DMS79 (cell line): ENCODE measurements at places on chromosomes 3 and 15.

GRCh38 chr15:31040611-31041010 is 49.2 kb upstream of the MTMR10 start:
- no peak for DNase-seq

- DNase-seq: no peak
Measured at GRCh38 chr15:89088605-89089315, 504 bp downstream of the ABHD2 start.

GRCh38 chr3:37761586-37761985 is 100.1 kb upstream of the CTDSPL start:
- no peak for DNase-seq

DNA sequence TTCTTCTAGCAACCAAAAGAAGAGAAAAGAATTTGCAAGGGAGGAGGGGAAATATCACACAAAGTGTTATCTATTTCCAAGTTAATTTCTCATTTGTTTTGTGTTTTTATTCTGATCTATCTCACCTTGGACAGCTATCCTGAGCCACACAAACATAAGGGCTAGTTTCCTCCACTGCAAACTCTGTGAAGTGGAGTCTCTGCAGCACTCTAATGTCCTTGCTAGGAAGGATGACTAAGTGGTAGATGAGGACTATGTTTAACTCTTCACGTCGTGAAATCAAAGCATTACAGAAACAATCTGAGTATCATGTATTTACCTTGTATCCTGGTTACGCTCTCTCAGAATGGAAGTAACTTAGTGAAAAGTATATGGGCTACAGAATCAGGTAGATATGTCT is 33.9 kb upstream of the CHRM5 start:
- DNase-seq: peak; percentile 37

GRCh38 chr15:29074045-29074444 is 188.3 kb downstream of the APBA2 start:
- no peak for DNase-seq

GRCh38 chr3:42696356-42697288 is 6.0 kb downstream of the HHATL start:
- no peak for DNase-seq

DNA sequence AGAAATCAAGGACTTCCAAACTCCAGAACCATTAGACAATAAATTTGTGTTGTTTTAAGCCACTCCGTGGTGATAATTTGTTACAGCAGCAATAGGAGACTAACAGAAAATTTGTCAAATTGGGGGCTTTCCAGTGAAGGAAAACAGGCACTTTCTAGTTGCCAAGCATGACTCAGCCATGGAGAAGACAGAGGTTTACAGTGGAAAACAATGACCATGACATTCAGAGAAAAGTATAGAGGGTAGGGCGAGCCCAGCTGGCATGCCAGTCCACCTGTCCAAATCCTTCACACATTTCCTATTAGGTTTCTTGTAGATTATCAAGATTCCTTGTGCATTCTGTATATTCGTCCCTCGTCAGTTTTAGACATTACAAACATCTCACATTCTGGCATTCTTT is 24.9 kb downstream of the SLCO2A1 start:
- no peak for DNase-seq
